ENCODE measurements at places on chromosomes 16 and 17.

- DNase-seq = no peak
Observed at GRCh38 chr16:58035356-58036170, 10.0 kb downstream of the MMP15 start.

DNA sequence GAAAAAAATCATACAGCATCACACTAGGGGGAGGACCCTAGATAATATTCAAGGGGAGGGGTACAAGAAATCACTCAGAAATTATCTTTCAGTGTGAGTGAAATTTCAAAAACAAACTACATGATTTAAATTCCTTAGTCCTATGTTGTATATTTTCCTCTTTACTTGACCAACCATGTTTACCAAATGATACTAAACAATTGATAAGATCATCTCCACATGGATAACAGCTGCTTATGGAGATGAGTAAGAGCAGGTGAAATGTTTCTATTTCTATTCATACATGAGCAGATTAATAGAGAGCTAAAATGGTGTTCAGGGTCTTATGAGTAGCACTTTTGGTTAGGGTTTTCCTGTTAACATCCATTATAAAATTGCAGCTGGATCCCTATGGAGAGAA lies 7.3 kb upstream of the VAT1L start:
- no peak for DNase-seq

- no peak for DNase-seq
Observed at GRCh38 chr17:35337364-35337763, 36.1 kb downstream of the SLFN11 start.

- no peak for DNase-seq
Observed at GRCh38 chr16:30351001-30351441, 4.1 kb downstream of the CD2BP2 start.

GRCh38 chr16:83917152-83918120 lies 18.5 kb downstream of the MLYCD start:
- no peak for DNase-seq

GRCh38 chr16:80735846-80736245 lies 68.6 kb downstream of the CDYL2 start:
- no peak for DNase-seq

All from WTC11 (cell line).